ENCODE measurements at places on chromosomes 5 and 9. TPM values are rescaled to one million over a fixed set of nuclear protein-coding genes. Genes with fewer than 3 reads are reported as not detected.

Gene IFNK
- not detected for total RNA-seq

Gene C9
- total RNA-seq, result 0.13 TPM

Gene GGTA1
- 38.9 TPM for total RNA-seq

DNA sequence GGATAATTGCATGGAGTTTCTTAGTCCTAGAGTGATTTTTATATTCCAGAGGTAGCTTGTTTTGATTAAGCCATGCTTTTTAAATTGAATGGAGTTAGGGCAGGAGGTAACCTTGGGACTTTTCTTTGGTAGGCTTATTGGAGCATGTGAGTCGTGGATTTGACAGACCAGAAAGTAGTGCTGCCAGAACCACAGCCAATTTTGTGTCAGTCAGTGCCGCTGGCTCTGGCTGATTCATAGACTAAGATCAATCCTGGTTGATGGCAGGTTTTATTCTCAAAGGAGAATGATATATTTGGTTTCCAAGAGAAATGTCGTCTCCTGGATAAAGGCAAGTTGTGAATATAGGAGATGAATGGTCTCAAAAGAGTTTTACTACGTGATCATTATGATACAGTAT is 20.3 kb downstream of the RAI14 start:
- no peak overlapping the region for H3K4me3 ChIP-seq
- no peaks in the 10 kb centered on the region for H3K36me3 ChIP-seq
- H3K27ac ChIP-seq, result peak overlapping the region; percentile 59
- DNase-seq, result no peak
- H3K27me3 ChIP-seq, result no peaks in the 10 kb centered on the region

DNA sequence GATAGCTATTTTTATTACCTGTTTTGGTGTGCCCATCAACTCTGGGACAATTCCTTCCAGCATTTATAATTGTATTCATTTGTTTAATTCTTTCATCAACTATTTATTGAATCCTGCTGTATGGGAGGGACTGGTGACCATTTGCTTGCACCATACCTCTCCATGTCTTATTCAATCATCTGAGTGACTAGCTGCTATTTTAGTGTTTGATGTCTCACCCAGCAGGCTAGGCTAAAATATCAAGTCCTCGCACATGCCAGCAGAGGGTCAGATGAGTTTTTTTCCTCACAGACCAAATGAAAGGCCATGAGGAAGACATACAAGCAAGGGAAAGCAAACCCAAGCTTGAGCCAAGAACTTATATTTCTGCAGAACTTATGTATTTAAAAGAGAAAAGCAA is 63.9 kb downstream of the CETN3 start:
- no peaks in the 10 kb centered on the region for H3K4me1 ChIP-seq
- H3K27me3 ChIP-seq, result no peaks in the 10 kb centered on the region
- H3K4me3 ChIP-seq, result no peak overlapping the region
- H3K36me3 ChIP-seq, result no peaks in the 10 kb centered on the region
